ENCODE measurements at places on chromosomes 3 and 15. TPM values are rescaled to one million over a fixed set of nuclear protein-coding genes. Genes with fewer than 3 reads are reported as not detected.

The PLA1A gene
- total RNA-seq, result 0.45 TPM

The CYP8B1 gene
- not detected for total RNA-seq

The UBAP1L gene
- 7.8 TPM for total RNA-seq

The AGBL1 gene
- not detected for total RNA-seq

The PAQR9 gene
- not detected for total RNA-seq

The KCNMB2 gene
- not detected for total RNA-seq

The VILL gene
- 30.1 TPM for total RNA-seq

The SLC28A2 gene
- total RNA-seq, result not detected

The LEKR1 gene
- 0.75 TPM for total RNA-seq

The COL6A5 gene
- not detected for total RNA-seq

The ZBTB20 gene
- 61.2 TPM for total RNA-seq

The PIGZ gene
- 0.89 TPM for total RNA-seq

The VPS39 gene
- 93.1 TPM for total RNA-seq

The DZIP3 gene
- 14.3 TPM for total RNA-seq

The SERPINI2 gene
- total RNA-seq, result not detected

The TMEM207 gene
- not detected for total RNA-seq

The NRG4 gene
- total RNA-seq, result not detected

The WDR6 gene
- 202 TPM for total RNA-seq

The THOC7 gene
- 29.9 TPM for total RNA-seq

The INSYN1 gene
- total RNA-seq, result not detected

The ALS2CL gene
- 38.4 TPM for total RNA-seq

The TNIK gene
- 96.4 TPM for total RNA-seq

The KBTBD12 gene
- not detected for total RNA-seq

The NGLY1 gene
- 65.8 TPM for total RNA-seq

The SUCNR1 gene
- total RNA-seq, result not detected

The TMEM40 gene
- total RNA-seq, result 54.0 TPM

The GOLGA8G gene
- total RNA-seq, result not detected

The FBXW12 gene
- total RNA-seq, result not detected

The HYKK gene
- total RNA-seq, result 2.0 TPM

The TTC21A gene
- total RNA-seq, result 12.3 TPM

The MME gene
- total RNA-seq, result 0.18 TPM

The GNAT1 gene
- not detected for total RNA-seq

The DIPK2A gene
- 13.9 TPM for total RNA-seq

The TRAT1 gene
- total RNA-seq, result 87.0 TPM

The GOLGA8T gene
- total RNA-seq, result 0.26 TPM

The TTLL13 gene
- 0.29 TPM for total RNA-seq

The TM6SF1 gene
- 4.3 TPM for total RNA-seq

The PP2D1 gene
- total RNA-seq, result not detected

The C3orf85 gene
- total RNA-seq, result not detected

The KLHL6 gene
- total RNA-seq, result 29.3 TPM

The ARL6IP5 gene
- 112 TPM for total RNA-seq

The TMEM266 gene
- total RNA-seq, result not detected

The SLC2A2 gene
- total RNA-seq, result not detected

Measured in T-helper 17 cell (primary cell).